NCI-H2081 treated with DMSO at 0.1 percent for 48 hours (cell line): ENCODE measurements at places on chromosomes 7 and 10.

DNA sequence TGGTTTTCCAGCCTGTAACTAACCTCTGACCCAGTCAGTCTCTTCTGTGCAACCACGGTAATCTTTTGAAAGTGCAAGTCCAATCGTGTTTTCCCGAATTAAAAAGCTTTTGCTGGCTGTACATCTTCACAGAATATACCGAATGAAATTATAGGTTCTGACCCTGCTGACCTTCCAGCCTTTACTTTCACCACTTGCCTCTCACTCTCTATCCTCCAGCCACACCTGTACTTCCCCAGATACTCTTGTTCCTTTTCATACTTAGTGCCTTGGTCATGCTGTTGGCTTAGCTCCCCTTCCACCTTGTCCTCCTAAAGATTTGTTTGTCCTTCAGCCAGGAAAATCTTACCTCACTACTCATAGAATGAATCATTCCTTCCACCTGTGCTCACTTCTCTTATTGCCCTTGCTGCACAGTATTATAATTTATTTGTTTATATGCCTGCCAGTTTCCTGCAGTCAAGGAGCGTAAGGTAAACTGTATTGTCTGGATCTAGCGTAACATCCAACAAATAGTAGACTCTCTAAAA lies 2.3 kb upstream of the PNPLA8 start:
- DNase-seq = no peak

GRCh38 chr7:115217373-115217772 lies 295.5 kb downstream of the MDFIC start:
- DNase-seq = no peak

GRCh38 chr10:3442451-3442990 lies 269.9 kb upstream of the PITRM1 start:
- no peak for DNase-seq

- no peak for DNase-seq
Observed at GRCh38 chr10:3528271-3528670, 256.7 kb downstream of the KLF6 start.

- no peak for DNase-seq
Observed at GRCh38 chr10:31962826-31963588, 34.4 kb upstream of the ARHGAP12 start.

GRCh38 chr7:127751062-127751461 lies 99.1 kb downstream of the SND1 start:
- no peak for DNase-seq

- DNase-seq = no peak
Observed at GRCh38 chr10:133135116-133135465, 24.9 kb upstream of the KNDC1 start.
